ENCODE measurements at places on chromosomes 3 and 15.

DNA sequence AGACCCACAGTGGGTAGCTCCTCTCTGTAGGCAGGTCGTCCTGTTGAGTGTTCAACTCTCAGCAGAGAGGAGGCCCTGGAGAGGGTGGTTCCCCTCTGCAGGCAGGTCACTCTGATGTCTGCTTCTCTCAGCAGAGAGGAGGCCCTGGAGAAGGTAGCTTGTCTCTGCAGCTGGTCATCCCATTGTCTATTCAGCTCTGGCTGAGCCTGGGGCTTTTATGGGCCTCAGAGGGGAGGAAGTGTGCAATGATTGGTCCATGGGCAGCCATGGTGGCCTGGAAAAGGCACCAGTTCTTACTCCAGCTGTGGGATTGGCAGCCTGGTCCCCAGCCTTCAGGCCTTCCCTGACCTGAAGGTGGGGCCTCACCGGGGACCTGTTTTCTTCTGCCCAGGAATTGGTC is 52.9 kb downstream of the PPCDC start:
- no peak for DNase-seq

- no peak for DNase-seq
Measured at GRCh38 chr3:129586746-129587430, 19.6 kb downstream of the PLXND1 start.

DNA sequence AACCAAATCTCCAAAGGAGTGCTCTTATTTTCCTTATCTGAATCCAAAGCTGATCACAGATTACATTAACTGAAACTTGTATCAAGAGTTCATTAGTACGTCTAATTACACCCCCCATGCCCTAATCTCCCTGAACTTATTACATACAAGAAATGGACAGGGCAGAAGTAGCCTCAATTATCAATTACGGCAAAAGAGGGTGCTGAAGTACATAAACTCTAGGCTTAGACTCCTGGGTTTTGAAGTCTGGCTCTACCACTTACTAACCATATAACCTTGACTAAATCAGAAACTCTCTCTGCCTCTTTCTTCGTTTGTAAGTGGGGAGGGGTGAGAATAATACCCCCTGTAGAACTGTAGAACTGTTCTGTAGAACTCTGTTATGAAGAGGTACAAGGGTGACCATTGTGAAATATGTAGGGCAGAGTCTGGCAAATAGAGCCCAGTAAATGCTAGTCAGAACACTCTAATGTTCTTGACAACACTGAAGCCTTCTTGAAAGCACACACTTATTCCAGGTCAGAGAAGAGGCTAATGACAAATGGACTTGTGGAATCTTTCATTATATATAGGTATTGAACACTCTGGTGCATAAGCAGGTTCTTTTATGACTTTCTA is 19.6 kb upstream of the OR5K4 start:
- DNase-seq = no peak

DNA sequence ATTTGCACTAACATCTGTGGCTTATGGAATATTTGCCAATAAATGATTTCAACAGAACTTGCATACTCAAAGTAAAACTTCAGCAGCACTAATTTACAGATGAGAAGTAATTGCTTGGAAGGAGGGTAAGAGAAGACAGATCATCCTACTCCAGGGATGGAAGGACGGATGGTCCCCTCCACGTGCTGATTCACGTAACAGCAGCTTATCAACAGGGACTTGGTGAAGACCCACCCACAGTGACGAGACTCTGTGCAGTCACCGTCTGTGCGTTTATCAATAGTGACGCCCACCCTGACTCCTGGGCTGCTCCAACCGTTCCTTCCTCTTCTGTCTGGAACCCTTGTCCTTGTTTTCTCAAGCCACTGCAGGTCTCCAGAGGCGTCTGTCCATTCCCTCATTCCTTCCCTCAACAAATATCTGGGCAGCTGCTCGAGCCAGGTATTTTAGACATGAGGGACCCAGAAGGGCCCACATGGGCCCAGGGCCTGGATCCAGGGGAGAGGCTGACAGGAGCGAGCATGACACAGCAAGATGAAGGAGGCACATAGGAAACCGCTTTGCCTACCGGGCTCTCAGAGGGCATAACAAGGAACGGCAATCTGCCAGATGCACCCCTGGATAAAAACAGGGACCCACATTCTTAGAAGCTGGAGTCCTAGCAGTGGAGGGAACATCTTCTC is 33.3 kb downstream of the PCSK6 start:
- DNase-seq = no peak

DNA sequence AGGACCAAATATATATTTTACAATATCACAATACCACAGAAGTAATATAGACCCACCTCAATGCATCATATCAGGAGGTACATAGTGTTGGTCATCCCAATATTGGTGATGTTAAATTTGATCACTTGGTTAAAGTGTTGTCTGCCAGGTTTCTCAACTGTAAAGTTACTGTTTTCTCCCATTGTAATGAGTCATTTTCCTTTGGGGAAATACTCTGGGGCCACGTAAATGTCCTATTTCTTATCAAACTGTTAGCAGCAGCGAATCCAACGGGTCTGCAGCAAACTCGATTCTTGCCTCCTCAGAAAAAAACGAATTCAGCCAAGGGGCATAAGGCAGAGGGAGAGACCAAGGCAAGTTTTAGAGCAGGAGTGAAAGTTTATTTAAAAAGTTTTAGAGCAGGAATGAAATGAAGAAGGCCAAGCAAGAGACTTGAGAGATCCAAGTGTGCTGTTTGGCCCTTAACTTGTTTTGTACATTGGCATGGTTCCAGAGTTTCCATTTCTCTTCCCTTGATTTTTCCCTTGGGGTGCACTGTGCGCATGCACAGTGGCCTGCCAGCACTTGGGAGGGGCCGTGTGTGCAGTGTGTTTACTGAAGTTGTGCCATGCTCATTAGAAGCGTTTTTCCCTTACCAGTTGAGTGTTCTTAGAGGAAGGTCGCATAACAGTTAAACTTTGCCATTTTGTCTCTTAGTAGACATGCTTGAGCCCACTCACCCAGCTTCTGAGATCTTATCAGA is 512.5 kb downstream of the AGBL1 start:
- no peak for DNase-seq

DNA sequence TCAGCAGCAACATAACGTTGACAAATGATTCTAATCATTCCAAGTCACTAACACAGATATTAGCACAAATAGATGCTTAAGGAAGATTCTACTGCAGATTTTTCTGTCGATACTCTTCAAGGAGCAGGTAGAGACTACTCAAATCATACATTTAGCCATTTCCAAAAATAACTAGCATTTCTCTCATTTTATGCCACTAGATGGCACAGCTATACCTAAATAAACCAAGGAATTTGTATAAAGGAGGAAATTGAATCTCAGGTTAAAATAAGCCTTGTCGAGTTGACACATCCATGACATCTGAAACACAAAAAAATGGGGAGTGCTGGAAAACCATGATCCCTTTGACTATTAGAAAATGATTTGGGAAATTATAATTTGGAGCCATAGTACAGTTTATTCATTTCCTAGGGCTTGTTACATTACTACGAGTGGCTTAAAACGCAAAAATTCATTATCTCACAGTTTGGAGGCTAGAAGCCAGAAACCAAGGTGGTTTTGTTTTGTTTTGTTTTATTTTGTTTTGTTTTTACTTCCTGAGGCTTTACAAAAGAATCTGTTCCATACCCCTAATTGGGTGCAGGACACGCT is 59.5 kb upstream of the STRIT1 start:
- no peak for DNase-seq

DNA sequence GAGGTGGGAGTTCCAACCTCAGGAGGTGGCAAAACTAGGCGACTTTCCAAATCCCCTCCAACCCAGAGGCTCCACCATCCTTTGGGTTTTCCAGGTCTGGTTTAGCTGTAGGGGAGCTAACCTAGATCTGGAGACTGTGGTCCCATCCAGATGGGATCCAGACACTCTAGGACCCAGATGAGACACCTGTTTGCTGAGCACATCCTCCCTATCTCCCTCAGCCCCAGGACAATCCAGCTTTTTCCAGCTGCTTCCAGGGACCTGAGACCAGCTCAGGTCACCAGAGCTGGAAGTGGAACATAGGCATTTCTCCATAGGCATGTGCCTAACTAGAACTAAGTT is 18.2 kb downstream of the CRTAP start:
- DNase-seq = no peak
